ENCODE measurements at places on chromosomes 1 and 21.

GRCh38 chr1:97013941-97014340 is 292.4 kb downstream of the PTBP2 start:
- no peak for DNase-seq

GRCh38 chr1:42332877-42333276 is 2.2 kb downstream of the FOXJ3 start:
- DNase-seq, result no peak

- DNase-seq, result no peak
These were observed 813 bp upstream of the SFT2D2 start for GRCh38 chr1:168224991-168225390.

DNA sequence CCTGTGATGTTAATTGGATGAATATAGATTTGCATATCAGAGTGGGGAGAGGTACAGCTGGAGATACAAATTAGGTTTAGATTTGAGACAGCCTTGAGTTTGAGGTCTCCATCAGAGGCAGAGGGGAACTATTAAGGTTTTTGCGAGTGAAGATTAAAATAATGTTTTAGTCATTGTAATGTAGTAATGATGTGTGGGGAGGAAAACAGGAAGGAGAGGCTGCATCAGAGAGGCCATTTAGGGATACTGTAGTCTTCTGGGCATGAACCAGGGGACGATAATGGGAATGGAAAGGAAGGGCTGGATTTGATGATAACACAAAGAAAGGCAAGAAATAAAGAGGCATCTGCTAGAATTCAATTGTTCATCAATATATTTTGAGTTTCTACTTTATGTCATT is 9.5 kb downstream of the CD84 start:
- DNase-seq, result no peak

DNA sequence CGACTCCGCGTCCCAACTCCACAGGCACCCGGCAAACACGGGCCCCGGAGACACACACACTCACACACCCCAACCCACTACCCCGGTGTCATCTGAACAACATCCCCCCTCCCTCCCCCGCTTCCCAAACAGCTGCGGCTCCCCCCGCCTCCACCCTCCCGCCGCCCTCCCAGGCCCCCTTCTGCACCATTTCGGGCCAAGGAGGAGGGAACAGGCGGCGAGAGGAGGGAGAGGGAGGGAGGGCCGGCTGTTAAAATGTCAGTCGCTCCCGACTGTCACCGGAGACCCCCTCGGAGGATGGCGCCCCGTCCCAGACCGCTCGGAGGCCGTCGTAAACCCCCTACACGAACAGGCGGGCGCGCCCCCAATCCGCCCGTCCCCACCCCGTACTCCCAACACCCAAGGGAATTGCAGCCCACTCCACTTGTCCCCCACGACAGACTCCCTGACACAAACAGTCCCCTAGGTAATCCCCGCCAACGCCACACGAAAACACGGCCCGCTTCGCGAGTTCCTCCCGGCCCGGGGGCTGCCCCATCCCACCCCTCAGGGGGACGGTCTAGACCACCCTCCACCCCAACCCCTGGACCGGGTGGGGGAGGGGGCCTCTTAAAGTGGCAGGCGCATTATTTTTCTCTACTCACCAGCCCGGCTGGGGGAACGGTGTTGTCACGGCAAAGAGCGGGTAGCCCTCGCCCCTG is 583 bp downstream of the MEF2D start:
- peak; percentile 67 for DNase-seq

GRCh38 chr21:31450980-31451379 is 106.9 kb upstream of the TIAM1 start:
- no peak for DNase-seq

DNA sequence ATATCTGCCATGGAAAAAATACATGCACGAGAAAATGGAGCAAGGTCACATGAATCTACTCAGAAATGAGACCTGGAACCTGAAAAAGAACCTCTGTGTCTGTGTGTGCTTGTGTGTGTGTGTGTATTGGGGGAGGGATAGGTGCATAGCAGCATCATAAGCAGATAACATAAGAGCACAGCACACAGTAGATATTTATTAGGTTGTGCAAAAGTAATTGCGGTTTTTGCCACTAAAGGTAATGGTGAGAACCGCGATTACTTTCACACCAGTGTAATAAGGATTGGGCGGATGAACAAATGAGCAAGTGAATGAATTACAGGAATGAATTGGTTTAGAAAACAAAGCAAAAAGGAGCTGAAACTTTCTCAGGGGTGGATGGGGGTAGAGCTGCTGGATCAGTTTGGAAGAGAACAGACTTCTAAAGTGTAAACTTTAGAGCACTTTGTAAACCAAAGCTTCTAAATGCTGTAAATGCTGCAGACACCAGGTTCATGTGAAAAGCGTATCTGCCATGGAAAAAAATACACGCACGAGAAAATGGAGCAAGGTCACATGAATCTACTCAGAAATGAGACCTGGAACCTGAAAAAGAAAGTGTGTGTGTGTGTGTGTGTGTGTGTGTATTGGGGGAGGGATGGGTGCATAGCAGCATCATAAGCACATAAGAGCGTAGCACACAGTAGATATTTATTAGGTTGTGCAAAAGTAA is 156.9 kb downstream of the TOMM20 start:
- DNase-seq, result no peak

- no peak for DNase-seq
These were observed 190.4 kb upstream of the KCTD3 start for GRCh38 chr1:215376544-215377264.

- DNase-seq, result no peak
These were observed 16.2 kb upstream of the PLA2G4A start for GRCh38 chr1:186812570-186812969.

GRCh38 chr1:11875094-11875493 is 16.3 kb upstream of the NPPB start:
- no peak for DNase-seq

- DNase-seq, result no peak
These were observed at the start of gene MROH7 for GRCh38 chr1:54640863-54641836. TSS of gene MROH7 (plus strand) at chr1:54641786. CDS start at chr1:54652927, 11,141 bp downstream.

DNA sequence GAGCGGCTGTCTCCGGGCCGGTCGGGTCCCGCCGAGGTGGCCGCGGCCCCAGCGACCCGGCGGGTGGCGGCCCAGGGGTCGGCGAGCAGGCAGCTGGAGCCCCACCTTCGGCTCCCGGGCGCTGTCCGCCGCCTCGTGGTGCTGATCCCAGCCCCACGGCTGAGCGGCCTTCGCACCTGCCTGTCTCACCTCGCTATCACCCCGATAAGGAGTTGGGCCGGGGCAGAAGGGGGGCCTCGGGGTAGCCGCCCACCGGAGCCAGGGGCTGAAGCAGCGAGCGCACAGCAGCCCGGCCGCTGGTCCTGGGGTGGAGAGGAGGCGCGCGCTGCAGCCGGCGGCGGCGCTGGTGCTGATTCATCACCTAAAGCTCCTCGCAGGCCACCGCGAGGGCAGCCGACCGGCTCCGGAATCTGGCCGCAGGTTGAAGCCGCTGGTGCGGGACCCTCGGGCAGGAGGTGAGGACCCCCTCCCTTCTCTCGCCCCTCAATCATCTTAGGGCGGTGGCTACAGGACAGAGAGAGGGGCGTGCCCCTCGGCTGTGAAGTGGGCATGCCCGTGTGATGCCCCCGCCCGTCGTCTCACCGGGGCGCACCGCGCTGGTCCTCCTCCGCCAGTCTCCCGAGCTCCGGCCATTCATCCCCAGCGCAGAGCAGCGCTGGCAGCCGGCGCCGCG is 575 bp downstream of the TRIM67 start:
- peak; percentile 73 for DNase-seq

GRCh38 chr1:241485145-241485544 is 34.4 kb downstream of the FH start:
- DNase-seq, result no peak

DNA sequence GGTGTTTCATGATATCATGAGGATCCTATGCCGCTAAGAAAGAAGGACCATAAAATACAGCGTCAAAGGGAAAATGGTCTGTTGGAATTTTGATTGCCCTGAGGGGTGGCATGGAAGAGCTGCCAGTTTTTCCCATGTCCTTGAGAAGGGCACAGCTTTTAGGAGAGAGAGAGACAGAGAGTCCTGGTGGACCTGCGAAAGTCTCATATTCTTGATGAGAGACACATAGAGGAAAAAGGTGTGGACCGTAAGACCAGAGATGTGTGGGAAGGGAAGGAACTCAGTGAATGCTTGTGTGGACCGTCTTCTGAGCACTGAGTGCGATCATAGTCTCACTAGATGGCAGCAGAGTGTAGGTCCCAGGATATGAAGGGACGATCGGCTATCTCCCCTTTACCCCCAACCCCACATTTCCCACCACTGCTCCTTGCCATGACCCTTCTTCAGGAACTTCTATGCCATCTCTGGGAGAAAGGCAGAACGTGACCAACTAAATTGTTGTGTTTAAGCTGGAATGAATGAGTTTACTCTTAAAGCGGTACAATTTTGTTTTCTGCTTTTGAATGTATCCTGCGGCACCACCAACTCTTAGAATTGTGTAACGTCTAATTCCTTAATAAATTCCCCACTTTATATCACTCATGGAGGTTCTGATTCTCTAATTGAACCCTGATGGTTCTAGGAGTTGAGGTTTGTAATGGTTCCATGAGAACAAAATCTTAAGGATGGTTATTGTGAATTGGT is 117.7 kb downstream of the CTH start:
- DNase-seq, result peak; percentile 32

DNA sequence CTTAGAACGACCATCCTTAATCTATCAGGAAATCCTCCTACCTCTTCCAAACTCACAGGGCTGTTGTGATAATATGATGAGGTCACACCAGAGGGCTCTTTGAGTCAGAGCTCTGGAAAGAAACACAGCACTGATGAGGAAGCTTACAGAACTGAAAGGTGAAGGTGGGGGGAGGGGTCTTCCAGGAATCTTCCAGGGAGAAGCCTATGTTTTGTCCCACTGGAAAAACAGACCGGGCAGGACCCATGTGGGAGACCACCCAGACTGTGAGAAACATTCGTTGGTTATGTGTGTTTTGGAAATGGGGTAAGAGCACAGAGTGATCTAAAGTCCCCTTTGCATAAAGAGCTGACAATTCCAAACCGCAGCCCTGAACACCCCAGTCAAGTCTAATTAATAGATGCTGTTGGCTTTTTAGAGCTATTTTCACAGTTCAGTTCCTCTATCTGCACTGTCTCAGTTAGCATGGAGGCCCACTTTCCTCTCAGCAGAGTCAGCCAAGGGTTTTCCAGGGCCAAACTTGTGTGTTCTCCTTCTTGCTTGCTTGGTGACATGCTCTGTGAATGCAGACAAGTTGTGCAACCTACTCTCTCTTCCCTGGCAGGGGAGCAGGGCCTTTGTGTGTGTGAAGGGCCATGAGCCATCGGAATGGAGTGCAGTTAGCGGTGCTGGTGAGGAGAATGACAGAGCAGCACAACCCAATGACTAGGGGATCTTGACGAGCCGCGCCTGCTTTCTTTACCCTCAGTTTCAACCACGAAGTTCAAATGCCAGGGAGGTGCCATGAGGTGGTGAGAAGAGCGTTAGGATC is 12.3 kb downstream of the PHLDA3 start:
- peak; percentile 69 for DNase-seq

DNA sequence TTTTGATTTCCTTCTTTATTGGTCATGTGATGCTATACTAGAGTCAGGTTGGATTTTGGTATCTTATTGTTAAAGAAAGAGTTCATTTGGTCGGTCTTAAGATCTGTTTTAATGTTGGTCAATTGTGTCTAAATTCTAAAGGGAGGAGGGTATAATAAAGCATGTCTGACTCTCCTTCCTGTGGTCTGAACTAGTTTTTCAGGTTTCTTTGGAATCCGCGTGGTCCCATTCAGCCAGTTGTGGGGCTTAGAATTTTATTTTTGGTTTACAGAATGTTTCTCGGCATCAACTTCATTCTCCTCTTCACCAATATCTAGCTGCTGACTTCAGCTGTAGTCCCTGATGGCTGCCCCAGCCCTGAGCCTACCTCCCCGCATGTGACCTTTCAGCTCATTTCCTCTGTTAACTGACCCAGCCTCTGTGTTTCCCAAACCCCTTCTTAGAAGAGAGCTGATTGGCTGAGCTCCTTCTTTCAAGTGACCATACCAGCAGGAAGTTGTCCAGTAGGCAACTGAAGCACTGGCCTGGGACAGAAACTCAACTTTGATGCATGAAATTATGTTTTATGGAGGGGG is 8.7 kb upstream of the MYOC start:
- no peak for DNase-seq

GRCh38 chr21:42120101-42120902 is 49.2 kb downstream of the UMODL1 start:
- DNase-seq, result peak; percentile 44

DNA sequence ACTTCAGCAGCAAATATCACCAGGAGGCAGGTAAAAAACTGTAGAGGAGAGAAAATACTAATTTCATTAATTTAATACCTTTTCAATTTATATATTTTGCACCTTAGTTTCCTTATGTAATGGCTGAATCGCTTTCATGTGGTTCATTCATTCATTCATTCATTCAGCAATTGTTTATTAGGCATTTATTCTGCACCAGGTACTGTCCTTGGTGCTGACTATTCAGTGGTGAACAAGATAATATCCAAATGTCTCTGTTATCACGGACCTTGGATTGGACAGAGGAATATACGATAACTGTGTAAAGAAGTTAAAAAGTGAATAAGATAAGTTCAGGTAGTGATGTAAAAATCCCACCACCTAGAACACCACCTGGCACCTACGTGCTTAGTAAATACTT is 28.8 kb downstream of the TSPAN2 start:
- DNase-seq, result no peak

- DNase-seq, result no peak
These were observed 213.1 kb downstream of the HHAT start for GRCh38 chr1:210541680-210542358.

GRCh38 chr21:37445228-37445627 is 78.7 kb downstream of the DYRK1A start:
- DNase-seq, result no peak

DNA sequence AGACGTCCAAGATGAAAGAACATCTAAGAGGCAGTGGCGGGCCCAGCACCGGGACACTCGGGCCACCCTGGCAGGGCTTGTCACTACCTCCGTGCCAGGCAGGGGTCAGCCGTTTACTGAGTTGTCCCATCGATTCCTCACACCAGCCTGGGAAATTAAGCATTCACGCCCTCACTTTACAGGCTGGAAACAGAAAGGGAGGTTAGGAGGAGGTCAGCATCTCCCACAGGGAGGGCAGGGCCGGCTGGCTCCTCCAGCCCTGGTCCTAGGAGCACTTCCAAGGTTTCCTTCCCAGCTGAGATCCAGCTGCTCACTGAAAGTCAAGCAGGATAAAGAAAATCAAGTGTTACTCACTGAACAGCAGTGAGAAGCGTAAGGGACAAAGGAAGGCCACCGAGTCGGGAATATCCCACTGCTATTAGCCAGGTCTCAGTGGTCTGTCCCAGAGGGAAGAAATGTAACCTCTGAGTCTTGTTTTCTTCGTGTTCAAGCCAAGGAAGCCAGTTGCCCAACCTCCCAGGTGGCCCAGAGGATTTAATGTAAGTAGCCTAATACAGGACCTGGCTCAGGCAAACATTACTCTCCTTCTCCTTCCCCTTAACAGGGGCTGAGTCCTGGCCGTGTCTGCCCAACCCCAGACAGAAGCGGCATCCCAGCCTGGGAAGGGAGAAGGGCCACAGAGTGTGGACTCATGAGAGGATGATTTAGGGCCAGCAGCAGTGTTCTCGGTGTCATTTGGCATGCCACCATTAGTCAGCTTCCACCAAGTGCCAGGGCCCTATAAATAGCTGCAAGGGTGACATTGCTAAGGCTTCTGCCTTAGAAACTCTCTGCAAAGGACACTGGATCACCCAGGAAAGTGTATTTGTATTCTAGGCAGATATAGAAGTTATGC is 203.1 kb upstream of the GALNT2 start:
- no peak for DNase-seq
